ENCODE measurements at places on chromosomes 16 and 17. TPM values are rescaled to one million over a fixed set of nuclear protein-coding genes. Genes with fewer than 3 reads are reported as not detected.

Gene CPD
- total RNA-seq = 70.2 TPM

Gene G6PC1
- not detected for total RNA-seq

Gene METRN
- total RNA-seq = 41.9 TPM

Gene SLC25A11
- total RNA-seq = 59.4 TPM

Gene C17orf100
- total RNA-seq = under 0.01 TPM

Gene RNF227
- total RNA-seq = 0.65 TPM

Gene SMIM5
- total RNA-seq = under 0.01 TPM

Gene WSCD1
- total RNA-seq = 63.7 TPM

Gene FOXN1
- not detected for total RNA-seq

Gene NDRG4
- 21.1 TPM for total RNA-seq

Gene KRTAP9-3
- total RNA-seq = not detected

Gene GAS2L2
- total RNA-seq = not detected

Gene KRT39
- not detected for total RNA-seq

Gene CCL5
- total RNA-seq = 0.15 TPM

Gene RRAD
- 0.65 TPM for total RNA-seq

Gene CDC6
- total RNA-seq = 45.3 TPM

Gene TMEM92
- not detected for total RNA-seq

Gene IGSF6
- total RNA-seq = not detected

Gene EIF5A
- total RNA-seq = 761 TPM

Gene KRT13
- total RNA-seq = not detected

Gene CLDN6
- not detected for total RNA-seq

Gene CD300A
- not detected for total RNA-seq

Gene EFNB3
- 0.15 TPM for total RNA-seq

Data from epithelial cell of umbilical artery (primary cell).